ENCODE measurements at places on chromosomes 1 and 21. TPM values are rescaled to one million over a fixed set of nuclear protein-coding genes. Genes with fewer than 3 reads are reported as not detected.

- H3K27me3 ChIP-seq, result no peaks in the 10 kb centered on the region
- no peak overlapping the region for H3K27ac ChIP-seq
- H3K4me1 ChIP-seq, result no peaks in the 10 kb centered on the region
- H3K4me3 ChIP-seq, result no peak overlapping the region
Measured at GRCh38 chr1:154584267-154584994, 16.9 kb downstream of the CHRNB2 start.

- DNase-seq, result peak; percentile 16
- H3K4me1 ChIP-seq, result peaks cover 4% of the 10 kb centered on the region
- H3K27ac ChIP-seq, result no peak overlapping the region
- no peak overlapping the region for H3K4me3 ChIP-seq
Measured at GRCh38 chr1:59999006-59999405, 72.4 kb upstream of the CYP2J2 start.

GRCh38 chr1:224052772-224053171 is 61.1 kb upstream of the FBXO28 start:
- DNase-seq, result no peak
- H3K4me3 ChIP-seq, result no peak overlapping the region
- no peaks in the 10 kb centered on the region for H3K36me3 ChIP-seq
- no peaks in the 10 kb centered on the region for H3K27me3 ChIP-seq

DNA sequence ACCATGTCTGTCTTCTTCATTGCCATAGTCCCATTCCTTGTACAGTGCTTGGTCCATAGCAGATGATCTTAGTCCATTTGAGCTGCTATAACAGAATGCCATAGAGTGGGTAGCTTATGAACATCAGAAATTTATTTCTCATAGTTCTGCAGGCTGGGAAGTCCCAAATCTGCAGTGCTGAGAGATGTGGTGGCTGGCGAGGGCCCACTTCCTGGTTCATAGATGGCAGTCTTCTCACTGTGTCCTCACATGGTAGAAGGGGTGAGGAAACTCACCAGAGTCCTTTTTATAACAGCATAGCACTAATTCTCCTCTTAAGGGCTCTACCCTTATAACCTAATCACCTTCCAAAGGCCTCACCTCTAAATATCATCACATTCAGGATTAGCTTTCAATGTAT is 23.1 kb upstream of the RAP1A start:
- peaks cover 8% of the 10 kb centered on the region for H3K4me1 ChIP-seq
- H3K27ac ChIP-seq, result no peak overlapping the region
- H3K36me3 ChIP-seq, result no peaks in the 10 kb centered on the region
- H3K27me3 ChIP-seq, result no peaks in the 10 kb centered on the region

DNA sequence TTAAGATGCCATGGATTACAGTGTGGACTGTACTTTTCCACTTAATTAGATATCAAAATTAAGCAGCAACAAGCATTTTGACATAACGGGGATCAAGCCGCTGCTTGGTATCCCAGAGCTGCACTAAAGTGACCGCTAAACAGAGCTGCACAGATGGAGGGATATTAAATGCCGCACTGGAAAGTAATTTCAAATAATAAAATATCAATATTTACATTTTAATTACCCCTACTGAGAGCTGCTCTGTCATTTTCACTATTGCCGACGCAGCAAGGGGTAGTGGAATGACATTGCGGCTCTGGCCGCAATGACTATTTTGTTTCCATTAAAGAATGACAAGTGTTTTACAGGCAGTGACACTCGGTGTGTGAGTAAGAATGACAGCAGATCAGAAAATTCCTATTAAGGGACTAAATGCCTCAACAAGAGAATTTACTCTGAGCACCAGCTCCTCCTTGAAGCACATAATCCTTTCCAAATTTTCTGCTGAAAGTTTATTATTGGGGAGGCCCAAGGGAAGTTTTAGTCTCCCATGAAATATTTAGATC is 109.1 kb upstream of the USH2A start:
- DNase-seq, result no peak
- H3K4me1 ChIP-seq, result peaks cover 29% of the 10 kb centered on the region
- H3K4me3 ChIP-seq, result no peak overlapping the region
- H3K36me3 ChIP-seq, result no peaks in the 10 kb centered on the region

DNA sequence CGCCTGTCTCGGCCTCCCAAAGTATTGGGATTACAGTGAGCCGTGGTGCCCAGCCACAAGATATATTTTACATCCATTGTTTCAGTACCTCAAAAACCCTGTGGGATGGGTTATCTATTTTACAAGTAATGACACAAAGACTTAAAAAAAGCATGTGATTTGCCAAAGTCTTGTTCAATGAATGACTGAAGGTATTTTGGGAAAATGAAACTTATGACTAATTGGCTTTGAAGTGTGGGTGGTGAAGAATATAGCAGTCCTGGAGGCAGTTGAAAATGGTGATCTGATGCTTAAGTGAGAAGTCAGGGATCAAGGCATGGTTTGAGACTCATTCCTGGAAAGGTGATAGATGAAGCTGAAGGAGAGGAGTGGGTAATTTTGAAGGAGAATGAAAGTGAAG is 3.0 kb downstream of the SWT1 start:
- no peak overlapping the region for H3K4me3 ChIP-seq
- no peak overlapping the region for H3K27ac ChIP-seq
- peaks cover 11% of the 10 kb centered on the region for H3K4me1 ChIP-seq
- no peaks in the 10 kb centered on the region for H3K36me3 ChIP-seq
- H3K27me3 ChIP-seq, result peaks cover 5% of the 10 kb centered on the region

GRCh38 chr1:204852854-204853253 is 17.8 kb upstream of the NFASC start:
- H3K4me3 ChIP-seq, result no peak overlapping the region
- H3K36me3 ChIP-seq, result no peaks in the 10 kb centered on the region
- no peak overlapping the region for H3K27ac ChIP-seq
- no peak for DNase-seq
- H3K4me1 ChIP-seq, result no peaks in the 10 kb centered on the region

DNA sequence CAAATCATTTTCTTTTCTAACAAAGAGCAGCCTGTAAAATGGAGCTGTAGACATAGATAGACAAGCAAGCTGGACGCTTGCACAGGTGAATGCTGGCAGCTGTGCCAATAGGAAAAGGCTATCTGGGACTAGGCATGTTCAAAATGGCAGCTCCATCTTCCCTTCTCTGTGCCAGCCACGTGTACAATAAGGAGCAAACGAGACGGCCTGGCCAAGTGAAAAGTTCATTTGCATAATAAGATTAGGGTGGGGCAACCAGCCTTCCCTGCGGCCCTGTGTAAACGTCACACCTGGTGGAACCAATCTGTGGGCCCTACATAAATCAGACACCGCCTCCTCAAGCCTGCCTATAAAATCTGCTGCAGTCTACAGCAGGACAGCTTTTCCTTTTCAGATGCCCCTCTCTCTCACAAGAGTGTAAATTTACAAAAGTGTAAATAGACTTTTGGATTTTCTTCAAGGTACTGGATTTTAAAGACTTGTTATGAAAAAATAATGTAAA is 16.6 kb upstream of the EDEM3 start:
- DNase-seq, result no peak
- H3K27me3 ChIP-seq, result no peaks in the 10 kb centered on the region

DNA sequence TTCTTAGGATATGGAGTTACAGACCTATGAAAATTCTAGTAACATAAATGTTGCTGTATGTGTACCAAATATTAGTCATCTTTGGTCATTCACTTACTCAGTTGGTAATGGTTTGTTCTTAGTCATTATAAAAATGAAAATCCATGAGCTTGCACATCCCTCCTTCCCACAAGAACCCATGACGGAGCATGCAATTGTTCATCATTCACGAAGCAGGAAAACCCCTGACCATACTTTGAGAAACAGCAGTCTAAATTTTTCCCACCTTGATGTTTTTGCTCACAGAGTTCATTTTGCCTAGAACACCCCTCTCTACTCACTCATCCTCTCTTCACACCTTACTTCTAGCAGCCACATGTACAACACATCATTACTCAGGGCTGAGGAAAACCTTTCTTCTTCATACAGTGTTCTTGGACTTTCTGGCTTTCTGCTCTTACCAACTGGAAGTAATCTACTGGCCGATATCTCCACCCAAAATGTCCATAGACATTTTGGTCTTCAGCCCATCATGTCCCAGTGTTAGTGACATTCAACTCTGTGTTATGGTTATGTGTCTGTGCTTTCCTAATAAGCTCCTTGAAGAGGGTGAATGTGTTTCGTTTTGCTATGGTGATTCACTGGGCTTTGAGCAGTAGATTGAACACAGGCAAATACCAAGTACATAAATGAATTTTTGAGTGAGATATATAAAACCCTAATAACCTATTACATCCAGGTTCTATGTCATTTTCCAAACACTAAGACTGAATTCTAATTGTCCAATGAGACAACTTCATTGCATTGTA is 189.9 kb downstream of the ZC3H11B start:
- no peaks in the 10 kb centered on the region for H3K36me3 ChIP-seq
- no peaks in the 10 kb centered on the region for H3K4me1 ChIP-seq
- no peak for DNase-seq
- H3K27ac ChIP-seq, result no peak overlapping the region

- no peaks in the 10 kb centered on the region for H3K36me3 ChIP-seq
- no peak for DNase-seq
- H3K4me3 ChIP-seq, result no peak overlapping the region
Measured at GRCh38 chr1:117886101-117886795, 43.2 kb downstream of the GDAP2 start.

DNA sequence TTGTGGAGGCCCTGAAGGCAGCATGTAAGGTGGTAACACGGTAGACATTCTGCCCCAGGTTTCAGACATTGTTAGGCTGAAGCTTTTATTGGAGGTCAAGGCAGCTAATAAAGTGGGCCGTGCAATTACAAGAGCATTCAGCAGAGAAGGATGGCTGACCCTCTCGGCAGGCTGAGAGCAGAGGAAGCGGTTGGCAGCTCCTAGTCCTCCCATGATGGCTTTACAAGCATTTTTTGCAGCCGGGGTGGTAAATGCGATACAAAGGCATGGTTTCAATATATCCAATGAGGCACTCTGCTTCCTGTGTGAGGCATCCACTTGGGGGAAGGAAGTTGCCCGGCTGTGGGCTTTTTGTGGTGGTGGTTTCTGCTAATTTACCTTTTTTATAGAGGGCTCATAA is 14.6 kb downstream of the KIF26B start:
- H3K27ac ChIP-seq, result no peak overlapping the region
- H3K27me3 ChIP-seq, result no peaks in the 10 kb centered on the region
- H3K36me3 ChIP-seq, result no peaks in the 10 kb centered on the region
- peaks cover 15% of the 10 kb centered on the region for H3K4me1 ChIP-seq
- no peak for DNase-seq
- H3K4me3 ChIP-seq, result no peak overlapping the region

- no peaks in the 10 kb centered on the region for H3K27me3 ChIP-seq
- no peak overlapping the region for H3K4me3 ChIP-seq
- DNase-seq, result no peak
Measured at GRCh38 chr1:64530969-64531692, 61.2 kb downstream of the CACHD1 start.

DNA sequence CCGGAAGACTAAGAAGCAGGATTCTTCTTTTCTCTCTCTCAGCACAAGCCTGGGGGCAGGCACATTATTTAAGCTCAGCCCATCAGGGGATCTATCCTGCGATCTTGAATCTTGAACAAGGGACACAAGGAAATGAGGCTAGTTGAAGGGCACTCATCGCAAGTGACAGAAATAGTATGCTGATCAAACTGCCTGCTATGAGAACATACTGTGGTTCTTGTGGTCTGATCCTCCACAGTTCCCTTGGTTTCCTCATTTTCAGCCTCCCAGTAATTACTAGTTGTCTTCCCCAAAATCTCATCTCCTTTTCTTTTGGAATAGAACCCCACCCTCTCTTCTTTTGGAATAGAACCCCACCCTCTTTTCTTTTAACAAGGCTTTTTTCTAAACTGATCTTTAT is 6.5 kb downstream of the ANKRD45 start:
- H3K27ac ChIP-seq, result no peak overlapping the region
- no peaks in the 10 kb centered on the region for H3K36me3 ChIP-seq
- no peaks in the 10 kb centered on the region for H3K4me1 ChIP-seq
- no peak overlapping the region for H3K4me3 ChIP-seq

- no peaks in the 10 kb centered on the region for H3K36me3 ChIP-seq
- no peaks in the 10 kb centered on the region for H3K27me3 ChIP-seq
- no peak overlapping the region for H3K4me3 ChIP-seq
- H3K27ac ChIP-seq, result no peak overlapping the region
- H3K4me1 ChIP-seq, result no peaks in the 10 kb centered on the region
Measured at GRCh38 chr1:43465505-43466067, 11.9 kb upstream of the HYI start.

- no peak overlapping the region for H3K4me3 ChIP-seq
- no peaks in the 10 kb centered on the region for H3K36me3 ChIP-seq
- H3K4me1 ChIP-seq, result no peaks in the 10 kb centered on the region
- no peak overlapping the region for H3K27ac ChIP-seq
- no peaks in the 10 kb centered on the region for H3K27me3 ChIP-seq
Measured at GRCh38 chr1:180720753-180721152, 88.9 kb downstream of the XPR1 start.

Gene VCAM1
- polyA plus RNA-seq, result 0.21 TPM

Gene RAP1GAP
- 5.0 TPM for polyA plus RNA-seq

Gene KRTAP24-1
- not detected for polyA plus RNA-seq

Gene IGSF9
- polyA plus RNA-seq, result 9.3 TPM

Gene SPATC1L
- polyA plus RNA-seq, result 69.6 TPM

Gene OR10J1
- not detected for polyA plus RNA-seq

Gene GBP1
- not detected for polyA plus RNA-seq

Gene UTS2
- not detected for polyA plus RNA-seq

Gene IFI44L
- polyA plus RNA-seq, result 0.23 TPM

Data from GM23338 (cell line).